ENCODE measurements at places on chromosomes 6 and 20.

- DNase-seq = no peak
Observed at GRCh38 chr6:82396964-82397751, 33.5 kb downstream of the TPBG start.

DNA sequence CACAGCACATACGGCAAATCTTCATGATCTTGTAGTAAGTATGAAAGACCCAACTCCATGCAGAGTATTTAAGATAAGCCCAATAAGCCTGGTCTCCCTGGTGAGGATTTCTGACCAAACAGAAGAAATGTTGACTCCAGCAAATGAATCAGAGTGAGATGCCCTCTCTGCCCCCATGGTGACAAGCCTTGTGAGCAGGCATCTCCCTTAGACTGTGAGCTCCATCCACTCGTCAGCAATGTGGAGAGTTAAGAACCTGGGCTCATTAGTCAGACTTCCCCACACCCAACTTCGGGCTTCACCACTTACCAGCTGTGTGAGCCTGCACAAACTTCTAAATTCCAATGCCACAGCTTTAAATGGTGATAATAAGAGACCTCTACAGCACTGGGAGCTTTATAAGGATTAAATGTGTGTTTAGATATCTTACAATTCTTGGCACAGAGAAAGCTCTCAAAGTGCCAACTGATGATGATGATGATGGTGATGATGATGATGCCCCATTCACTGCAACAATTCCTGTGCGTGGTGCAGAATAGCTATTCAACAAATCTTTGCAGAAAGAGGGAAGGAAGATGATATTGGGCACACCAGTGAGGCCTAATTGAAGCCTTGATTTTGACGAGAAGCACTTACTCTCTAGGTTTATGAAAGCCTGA is 253.4 kb upstream of the TAB2 start:
- no peak for DNase-seq

DNA sequence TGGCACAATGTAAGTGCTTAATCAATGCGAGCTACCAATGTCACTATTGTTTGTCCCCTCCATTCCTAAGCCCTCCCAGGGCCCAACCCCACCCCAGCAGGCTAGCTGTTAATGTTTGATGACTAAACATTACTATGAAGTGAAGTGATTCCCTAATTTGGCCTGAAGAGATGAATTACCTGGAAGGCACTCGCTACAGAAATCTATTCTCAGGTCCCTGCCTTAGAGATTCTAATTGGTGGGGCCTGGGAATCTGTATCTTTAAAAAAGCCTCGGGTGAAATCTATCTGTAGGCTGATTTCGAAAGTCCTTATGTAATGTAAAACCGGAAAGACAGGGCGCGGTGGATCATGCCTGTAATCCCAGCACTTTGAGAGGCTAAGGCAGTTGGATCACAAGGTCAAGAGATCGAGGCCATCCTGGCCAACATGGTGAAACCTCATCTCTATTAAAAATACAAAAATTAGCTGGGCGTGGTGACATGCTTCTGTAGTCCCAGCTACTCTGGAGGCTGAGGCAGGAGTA is 16.9 kb upstream of the SNAI1 start:
- DNase-seq = no peak

GRCh38 chr6:25918083-25918683 is 12.3 kb downstream of the SLC17A2 start:
- DNase-seq = no peak

Measured in AML-193 (cell line).